A375 (cell line): ENCODE measurements at places on chromosomes 5 and 9. TPM values are rescaled to one million over a fixed set of nuclear protein-coding genes. Genes with fewer than 3 reads are reported as not detected.

The PCDHA9 gene
- total RNA-seq = 1.8 and 2.2 TPM in 2 replicates

The SOHLH1 gene
- not detected in 2 replicates for total RNA-seq

The OTP gene
- not detected in 2 replicates for total RNA-seq

The HNRNPA0 gene
- total RNA-seq = 13.9 and 17.2 TPM in 2 replicates

The TCERG1 gene
- total RNA-seq = 71.3 and 79.2 TPM in 2 replicates

The DUSP1 gene
- 27.6 and 28.0 TPM in 2 replicates for total RNA-seq

The NUTM2G gene
- not detected in 2 replicates for total RNA-seq

The FAM200C gene
- 3.5 and 4.7 TPM in 2 replicates for total RNA-seq

The OTULINL gene
- total RNA-seq = 1.3 and 1.7 TPM in 2 replicates

The RNF183 gene
- total RNA-seq = not detected in 2 replicates

The ECSCR gene
- 1.2 TPM in 1 of 2 replicates, not detected in the other for total RNA-seq

The GLRA1 gene
- total RNA-seq = not detected in 2 replicates

The ADAMTS12 gene
- 15.2 and 15.6 TPM in 2 replicates for total RNA-seq

The IL12B gene
- not detected in 2 replicates for total RNA-seq

The RORB gene
- 1.2 and 1.3 TPM in 2 replicates for total RNA-seq

The GABBR2 gene
- total RNA-seq = not detected in 2 replicates

The IFNA21 gene
- not detected in 2 replicates for total RNA-seq

The PRLR gene
- total RNA-seq = 0.04 and 0.16 TPM in 2 replicates

The ANKRD34B gene
- not detected in 2 replicates for total RNA-seq

The IL17B gene
- not detected in 2 replicates for total RNA-seq

The CNTNAP3 gene
- 37.7 and 48.8 TPM in 2 replicates for total RNA-seq

The IL4 gene
- not detected in 2 replicates for total RNA-seq

The AOPEP gene
- 58.6 and 67.4 TPM in 2 replicates for total RNA-seq

The PCDHB16 gene
- 7.7 and 7.9 TPM in 2 replicates for total RNA-seq

The TRPM6 gene
- total RNA-seq = not detected in 2 replicates

The C5orf52 gene
- total RNA-seq = not detected in 2 replicates

The DPM2 gene
- total RNA-seq = 59.2 and 83.0 TPM in 2 replicates

The MFAP3 gene
- 27.3 and 28.8 TPM in 2 replicates for total RNA-seq

The TYRP1 gene
- total RNA-seq = 0.11 TPM in 1 of 2 replicates, not detected in the other

The LEAP2 gene
- total RNA-seq = 0.11 TPM in 2 replicates

The PCDHGB3 gene
- 0.83 and 1.5 TPM in 2 replicates for total RNA-seq
